ENCODE measurements at places on chromosomes 1 and 21.

GRCh38 chr1:45332346-45332720 lies 5.6 kb downstream of the HPDL start:
- DNase-seq, result no peak

- DNase-seq, result no peak
Observed at GRCh38 chr1:86756062-86756406, 51.7 kb downstream of the SH3GLB1 start.

GRCh38 chr1:153387785-153388184 lies 3.1 kb downstream of the S100A8 start:
- no peak for DNase-seq

DNA sequence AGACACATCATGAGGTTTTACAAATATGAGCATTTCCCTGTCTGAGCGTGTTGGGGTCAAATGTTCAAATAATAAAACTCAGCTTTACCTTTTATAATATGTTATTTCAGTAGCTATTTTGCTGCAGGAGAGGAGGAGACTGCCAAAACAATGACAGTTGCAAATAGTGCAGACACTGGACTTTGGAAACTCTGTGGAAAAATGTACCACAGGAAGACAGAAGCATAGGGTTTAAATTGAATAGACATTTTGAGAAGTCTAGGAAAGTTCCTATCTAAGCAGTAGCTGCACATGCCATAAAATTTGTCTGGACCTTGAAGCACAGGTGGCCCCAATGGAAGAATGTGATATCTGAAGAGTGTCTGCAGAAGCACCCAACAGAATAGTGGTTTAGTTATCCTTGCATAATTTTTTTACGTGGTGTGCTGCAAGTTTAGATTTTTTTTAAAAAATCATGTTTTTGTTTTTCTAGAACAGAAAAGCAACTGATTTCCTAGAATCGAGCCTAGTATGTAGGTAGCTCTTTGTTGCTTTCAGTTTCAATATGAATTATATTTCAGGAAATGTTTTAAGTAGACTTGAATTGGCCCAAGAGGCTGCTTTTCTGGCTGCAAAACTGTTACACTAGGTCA lies 14.0 kb upstream of the GBP5 start:
- DNase-seq, result no peak

- DNase-seq, result no peak
Observed at GRCh38 chr21:37711286-37711829, 204.9 kb downstream of the KCNJ6 start.

All from Right ventricle myocardium superior (tissue), 1 donor.